AG09309 (cell line): ENCODE measurements at places on chromosomes 16 and 17.

DNA sequence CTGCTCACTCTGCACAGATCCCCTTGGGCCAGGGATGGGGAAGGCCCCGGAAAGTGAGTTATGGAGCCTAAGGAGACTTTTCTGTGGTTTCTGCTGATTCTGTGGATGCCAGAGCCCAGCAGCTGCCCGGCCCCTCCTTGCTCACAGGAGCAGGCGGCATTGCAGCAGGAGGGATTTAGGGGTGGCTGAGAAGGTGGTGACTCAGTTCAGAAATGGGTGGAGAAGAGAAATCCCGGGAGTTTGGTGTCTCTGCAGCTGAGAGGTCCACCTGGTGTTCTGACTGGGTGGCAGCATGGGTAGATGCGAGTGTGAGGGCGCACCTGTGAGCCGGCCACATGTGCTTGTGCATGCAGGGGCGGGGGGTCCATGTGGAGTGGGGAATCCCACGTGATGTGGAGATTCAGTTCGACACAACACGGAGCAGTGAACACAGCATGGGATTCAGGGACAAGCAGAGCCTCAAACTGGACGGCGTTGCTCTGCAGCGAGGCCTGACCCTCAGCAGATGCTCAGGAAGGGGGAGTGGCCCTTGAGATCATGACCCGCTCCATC is 16.0 kb upstream of the SPPL2C start:
- no peak for DNase-seq

- no peak for DNase-seq
Observed at GRCh38 chr17:29914819-29915537, 15.1 kb downstream of the SSH2 start.

DNA sequence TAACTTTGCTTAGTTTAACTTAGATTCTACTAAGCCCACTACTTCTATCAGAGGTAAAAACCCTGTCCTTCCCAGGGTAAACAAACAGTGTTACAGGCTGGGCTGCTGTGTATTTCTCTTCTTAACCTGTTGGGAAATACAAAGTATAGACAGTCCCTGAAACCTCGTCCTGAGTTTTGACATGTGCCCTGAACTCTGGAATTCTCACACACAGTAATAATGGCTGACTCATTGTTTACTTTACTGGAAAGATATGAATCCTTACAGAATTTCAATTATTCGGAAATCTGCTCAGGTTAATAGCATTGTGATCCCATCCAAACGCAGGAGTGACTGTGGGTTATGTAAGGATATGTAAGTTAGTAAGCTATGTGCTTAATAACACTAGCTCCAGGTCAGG is 199.1 kb downstream of the TMEM114 start:
- DNase-seq, result no peak

GRCh38 chr16:82895843-82896242 is 269.1 kb downstream of the CDH13 start:
- no peak for DNase-seq

- no peak for DNase-seq
Observed at GRCh38 chr17:45873728-45874127, 20.6 kb upstream of the MAPT start.

DNA sequence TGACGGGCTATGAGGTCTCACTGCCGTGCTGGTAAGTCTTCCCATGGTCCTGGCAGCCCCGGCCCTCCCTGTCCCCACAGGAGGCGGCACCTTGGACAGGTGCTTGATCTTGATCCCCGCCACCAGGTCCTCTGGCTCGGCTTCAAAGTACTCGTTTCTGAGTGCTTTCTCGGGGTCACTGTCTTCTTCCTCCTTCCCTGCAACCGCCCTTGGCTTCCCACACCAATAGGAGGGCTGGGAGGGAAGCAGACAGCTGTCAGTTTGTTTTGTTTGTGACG is 31.9 kb upstream of the RNPS1 start:
- DNase-seq, result no peak

DNA sequence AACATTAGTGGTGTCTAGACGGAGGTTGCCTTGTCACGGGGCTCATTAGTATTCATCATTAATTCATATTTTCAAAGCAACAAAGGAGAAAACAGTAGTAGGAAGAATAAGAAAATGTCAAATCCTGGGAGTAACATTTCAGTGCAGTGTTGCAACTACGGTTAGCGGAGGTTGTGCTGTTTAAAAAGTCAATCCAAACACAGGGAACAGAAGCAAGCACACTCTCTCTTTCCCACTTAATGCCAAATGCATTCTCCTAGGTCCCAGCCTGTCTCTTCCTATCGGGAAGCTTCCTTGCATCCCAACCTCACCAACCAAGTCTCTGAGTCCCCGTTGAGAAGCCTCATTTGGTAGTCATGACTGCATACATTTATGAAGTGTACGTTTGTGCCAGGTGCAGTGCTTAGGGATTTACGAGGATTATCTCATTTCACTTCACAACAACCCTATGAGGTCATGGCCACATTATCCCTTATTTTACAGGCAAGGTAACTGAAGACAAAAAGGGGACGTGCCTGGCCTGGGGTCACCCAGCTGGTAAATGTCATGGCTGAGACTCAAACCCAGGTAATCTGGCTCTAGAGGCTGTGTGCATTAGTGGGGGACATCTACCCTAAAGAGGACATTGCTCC is 283.6 kb upstream of the SALL1 start:
- DNase-seq, result no peak

- DNase-seq, result no peak
Observed at GRCh38 chr17:2018716-2019510, 6.2 kb downstream of the RTN4RL1 start.

GRCh38 chr17:33603789-33604188 is 310.7 kb upstream of the ASIC2 start:
- no peak for DNase-seq

DNA sequence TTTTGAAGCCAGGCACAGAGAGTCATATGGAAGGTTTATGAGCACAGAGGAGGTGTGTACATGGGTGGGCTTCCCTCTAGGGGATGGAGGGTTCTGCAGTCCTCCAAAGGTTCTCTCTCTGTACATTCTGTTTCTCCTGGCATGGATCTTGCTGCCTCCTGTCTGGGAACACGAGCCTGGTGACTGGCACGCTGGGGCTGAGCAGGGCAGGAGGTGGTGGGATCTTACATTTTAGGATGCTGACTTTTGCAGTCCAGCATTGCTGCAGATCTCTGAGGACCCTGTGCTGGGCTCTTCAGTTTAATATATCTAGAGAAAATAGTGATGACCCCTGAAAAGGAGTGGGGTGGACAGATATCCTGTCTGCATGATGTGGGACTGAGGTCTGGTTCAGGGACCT is 23.0 kb downstream of the FOXL1 start:
- DNase-seq, result no peak

DNA sequence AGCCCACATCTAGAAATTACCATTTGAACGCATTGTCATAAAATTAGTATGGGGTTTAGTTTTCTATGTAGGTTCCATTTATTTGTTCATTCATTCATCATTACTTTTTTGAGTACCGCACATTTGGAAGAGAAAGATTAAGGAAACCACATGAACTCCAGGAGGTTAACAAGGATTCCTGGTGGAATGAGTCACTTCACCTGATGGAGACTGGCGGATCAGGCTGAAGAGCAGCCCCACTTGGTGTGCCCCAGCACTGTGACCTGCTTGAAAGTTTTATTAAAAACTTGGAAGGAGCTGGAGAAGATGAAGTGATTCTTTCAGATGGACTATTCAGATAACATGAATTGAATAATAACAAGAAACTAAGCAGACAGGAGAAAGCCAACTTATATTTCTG is 293.6 kb upstream of the CDH11 start:
- DNase-seq, result no peak

DNA sequence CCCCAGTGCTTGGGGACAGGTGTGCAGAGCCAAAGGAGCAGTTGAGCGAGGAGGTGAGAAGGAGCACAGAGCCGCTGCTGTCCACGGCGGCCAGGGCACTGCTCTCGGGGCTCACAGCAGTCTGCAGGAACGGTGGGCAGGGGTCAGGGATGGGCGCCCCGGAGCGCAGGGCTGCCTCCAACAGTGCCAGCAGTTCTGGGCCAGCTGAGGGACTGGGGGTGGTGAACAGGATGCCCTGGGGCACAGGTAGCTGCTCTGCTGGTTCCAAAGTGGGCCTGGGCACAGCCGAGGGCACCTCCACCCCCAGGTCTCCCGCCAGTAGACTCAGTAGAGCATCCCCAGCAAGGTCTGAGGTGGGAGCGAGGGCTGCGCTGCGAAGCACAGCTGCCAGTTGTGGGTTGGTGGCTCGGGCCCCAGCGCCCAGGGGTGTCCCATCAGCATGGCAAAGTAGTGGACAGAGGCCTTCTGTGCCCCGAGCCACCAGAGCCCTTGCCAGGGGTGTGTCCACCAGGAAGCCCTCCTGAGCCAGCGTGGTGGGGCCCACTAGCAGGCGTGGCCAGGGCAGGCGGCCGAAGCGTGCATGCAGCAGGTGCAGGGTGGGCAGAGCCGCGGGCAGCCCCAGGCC is 1.9 kb downstream of the GGT6 start:
- no peak for DNase-seq

DNA sequence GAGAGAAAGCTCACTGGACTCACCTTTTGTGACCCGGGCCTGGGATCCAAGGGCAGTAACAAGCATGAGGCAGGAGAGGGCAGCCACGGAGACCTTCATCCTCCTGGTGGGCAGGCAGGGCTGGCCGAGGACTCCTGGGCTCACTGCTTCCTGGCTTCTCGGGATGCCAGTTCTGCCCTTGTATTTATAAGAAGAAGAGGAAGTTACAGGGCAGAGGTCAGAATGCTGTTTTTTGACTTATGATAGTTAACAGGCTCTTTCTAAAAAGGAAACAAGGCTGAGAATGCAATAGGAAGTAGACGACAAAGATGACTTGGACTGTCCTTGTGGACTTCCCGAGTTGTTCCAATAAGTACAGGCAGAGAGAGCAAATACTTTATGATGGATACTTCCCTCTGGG is at the start of gene CCL23:
TSS of gene CCL23 (minus strand) at position 174 of the 400 bp plus-strand sequence. CDS start at position 99, 75 bp downstream.
- no peak for DNase-seq

GRCh38 chr16:66473051-66473571 is 46.0 kb downstream of the BEAN1 start:
- DNase-seq, result no peak

GRCh38 chr17:35543856-35544255 is 6.4 kb upstream of the SLFN12L start:
- DNase-seq, result no peak

DNA sequence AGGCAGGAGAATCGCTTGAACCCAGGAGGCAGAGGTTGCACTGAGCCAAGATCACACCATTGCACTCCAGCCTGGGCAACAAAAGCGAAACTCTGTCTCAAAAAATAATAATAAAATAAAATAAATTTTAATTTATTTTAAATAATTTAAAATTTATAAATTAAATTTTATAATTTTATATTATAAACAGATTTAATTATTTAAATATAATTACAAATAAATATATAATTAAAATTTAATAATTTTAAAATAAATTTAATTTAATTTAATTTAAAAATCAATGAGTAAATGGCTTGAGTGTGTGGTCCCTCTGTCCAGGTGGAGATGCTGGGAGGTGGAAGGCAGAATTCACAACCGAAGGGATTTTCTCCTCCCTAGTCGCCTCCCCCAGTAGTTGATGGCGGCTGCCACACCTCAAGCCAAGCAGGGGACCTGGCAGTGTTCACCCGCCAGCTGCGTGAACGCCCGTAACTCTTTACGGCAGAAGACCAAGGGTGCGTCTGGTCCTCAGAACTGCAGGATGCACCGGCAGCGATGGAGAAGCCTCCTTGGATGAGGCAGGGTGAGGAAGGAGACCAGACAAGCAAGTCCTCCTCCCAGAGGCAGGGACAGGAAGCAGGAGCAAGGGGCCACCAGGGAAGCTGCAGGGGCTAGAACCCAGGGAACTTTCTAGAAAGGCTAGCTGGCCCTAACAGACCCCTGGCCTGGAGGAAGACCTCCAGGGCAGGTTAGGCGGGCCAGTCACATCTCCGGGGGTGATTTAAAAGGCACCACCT is 22.9 kb upstream of the KRT17 start:
- no peak for DNase-seq

DNA sequence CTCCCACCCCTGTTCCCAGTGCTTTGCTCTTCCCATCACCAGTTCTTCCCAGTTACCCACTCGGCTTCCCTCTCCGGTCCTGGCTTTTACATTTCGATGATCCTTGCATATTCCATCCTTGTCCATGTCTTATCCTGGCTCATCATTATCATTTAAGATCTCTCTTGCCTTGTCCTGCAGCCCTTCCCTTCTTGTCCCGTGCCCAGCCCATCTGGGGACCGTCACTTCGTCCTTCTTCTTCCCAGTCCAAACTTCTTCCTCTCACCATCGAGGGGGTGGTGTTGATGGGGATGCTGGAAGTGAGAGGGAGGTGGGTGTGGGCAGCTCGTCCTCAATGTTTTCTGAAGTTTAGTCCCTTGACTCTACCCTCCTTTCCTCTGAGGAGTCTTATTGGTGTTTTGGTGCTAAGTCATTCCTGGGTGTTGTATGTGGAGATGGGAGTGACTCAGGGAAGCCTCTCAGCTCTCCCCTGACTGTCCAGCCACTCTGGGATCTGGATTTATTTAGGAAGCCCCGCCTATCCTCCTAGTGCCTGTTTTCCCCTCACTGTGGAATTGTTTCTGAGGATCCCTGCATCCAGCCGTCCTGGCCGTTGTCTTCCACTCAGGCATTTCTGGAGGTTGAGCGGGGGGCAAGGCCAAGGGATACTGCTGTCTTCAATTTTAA is 975 bp downstream of the SNX29 start:
- DNase-seq, result peak; percentile 72

GRCh38 chr16:85569615-85570212 is 43.4 kb upstream of the GSE1 start:
- peak; percentile 46 for DNase-seq

DNA sequence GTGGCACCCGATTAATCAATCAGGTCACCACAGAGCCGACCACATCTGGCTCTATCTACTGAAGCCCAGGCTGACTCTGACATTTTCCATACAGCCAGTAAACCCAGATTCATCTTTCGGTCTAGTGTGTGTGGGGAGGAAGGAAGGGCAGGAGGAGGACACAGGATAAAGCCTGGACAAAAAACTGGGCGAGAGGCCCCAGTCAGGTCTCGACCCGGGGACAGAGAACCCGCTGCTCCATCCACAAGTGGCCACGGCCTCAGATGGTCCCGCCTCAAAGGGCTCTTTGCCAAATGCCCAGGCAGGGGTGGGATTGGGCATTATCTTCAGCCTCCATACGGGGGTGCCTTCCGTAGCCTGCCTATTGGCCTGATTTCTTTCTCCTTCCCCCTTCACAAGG is 7.8 kb downstream of the ABR start:
- no peak for DNase-seq

DNA sequence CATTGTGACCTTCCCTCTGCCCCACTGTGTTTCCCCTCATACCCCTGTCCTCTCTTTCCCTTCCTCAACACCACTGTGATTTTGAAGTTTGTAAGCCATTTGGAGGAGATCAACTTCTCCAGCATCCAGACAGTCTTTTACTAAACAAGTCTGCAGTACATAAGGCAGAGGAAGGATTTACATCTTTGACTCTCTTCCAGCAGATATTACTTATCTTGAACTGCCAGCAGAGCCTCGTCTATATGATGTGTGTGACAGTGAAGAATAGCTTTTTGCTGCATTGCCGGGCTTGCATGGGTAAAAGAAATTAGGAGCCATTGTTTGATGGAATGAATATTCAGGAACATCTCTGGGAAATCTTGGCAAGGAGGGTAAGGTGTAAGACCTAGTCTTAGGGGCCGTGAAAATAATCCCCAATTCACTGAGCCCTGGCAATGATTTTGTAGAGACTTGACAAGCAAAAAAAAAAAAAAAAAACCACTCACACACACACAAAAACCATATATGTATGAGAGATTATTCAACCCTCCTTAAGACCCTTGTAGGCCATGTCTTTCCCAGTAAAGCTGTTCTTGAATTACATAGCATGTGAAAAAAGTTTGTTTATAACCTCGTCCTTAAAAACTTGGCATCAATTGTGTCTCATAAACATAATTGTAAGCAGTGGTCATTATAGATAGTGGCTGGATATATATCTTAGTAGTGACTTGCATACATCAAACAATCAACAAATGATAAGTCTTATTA is 903.9 kb downstream of the CDH11 start:
- no peak for DNase-seq
